Thyroid gland (tissue), 4 donors: ENCODE measurements at places on chromosomes 4 and X. TPM values are rescaled to one million over a fixed set of nuclear protein-coding genes. Genes with fewer than 3 reads are reported as not detected.

DNA sequence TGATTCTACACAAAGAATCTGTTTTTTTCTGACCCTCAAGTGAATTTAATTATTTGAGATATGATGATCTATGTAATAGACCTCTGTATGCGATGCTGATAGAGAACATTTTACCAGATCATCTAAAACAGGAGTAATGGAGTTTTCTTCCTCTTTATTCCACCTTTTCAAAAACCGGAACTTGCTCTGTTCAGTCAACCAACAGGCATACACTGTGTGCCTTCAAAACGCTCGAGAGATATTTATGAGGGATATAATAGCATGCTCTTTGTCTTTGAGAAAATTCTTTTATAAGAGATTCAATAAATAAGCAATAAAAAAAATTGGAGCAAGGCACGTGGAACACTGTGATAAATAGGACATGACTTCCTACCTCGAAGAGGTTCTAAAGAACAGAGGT is 2.0 kb downstream of the NYX start:
- no peak for DNase-seq
- peaks cover 7% of the 10 kb centered on the region for H3K4me1 ChIP-seq
- no peak overlapping the region for H3K27ac ChIP-seq
- no peaks in the 10 kb centered on the region for H3K36me3 ChIP-seq

- no peaks in the 10 kb centered on the region for H3K36me3 ChIP-seq
- no peaks in the 10 kb centered on the region for H3K4me1 ChIP-seq
- H3K27me3 ChIP-seq = no peaks in the 10 kb centered on the region
- DNase-seq = no peak
- H3K4me3 ChIP-seq = no peak overlapping the region
- H3K27ac ChIP-seq = no peak overlapping the region
These were observed 65.8 kb downstream of the SCML2 start for GRCh38 chrX:18288716-18289115.

DNA sequence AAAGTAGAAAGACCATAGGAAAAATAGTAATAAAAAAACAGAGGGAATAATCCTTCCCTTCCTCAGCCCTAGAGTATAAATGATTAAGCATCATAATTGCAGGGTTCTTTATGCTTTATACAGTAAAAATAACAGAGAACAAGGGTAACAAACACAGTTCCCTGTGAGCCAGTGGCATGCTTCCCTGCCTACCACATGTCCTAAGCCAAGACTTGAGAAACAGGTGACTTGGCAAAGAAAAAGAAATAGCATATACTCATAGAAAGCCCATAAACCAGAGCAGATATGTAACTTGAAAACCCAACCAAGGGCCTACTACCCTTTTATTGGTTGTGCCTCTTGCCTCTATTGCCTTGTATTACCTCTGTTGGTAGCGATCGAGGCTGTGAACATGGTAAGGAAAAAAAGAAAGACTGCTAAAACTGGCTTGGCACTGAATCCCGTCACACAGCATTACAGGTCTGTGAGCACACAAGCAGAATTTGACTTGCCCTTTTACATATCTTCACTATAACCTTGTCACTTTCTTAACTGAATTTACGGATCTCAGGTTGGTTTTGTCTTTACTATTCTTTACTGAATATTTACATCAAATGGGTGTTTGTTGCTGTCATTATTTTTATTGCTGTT is 30.9 kb upstream of the MYOZ2 start:
- H3K27me3 ChIP-seq = no peaks in the 10 kb centered on the region
- H3K27ac ChIP-seq = no peak overlapping the region
- no peak for DNase-seq
- H3K4me3 ChIP-seq = no peak overlapping the region
- H3K36me3 ChIP-seq = no peaks in the 10 kb centered on the region
- no peaks in the 10 kb centered on the region for H3K4me1 ChIP-seq

- no peak overlapping the region for H3K4me3 ChIP-seq
- peak; percentile 1 for DNase-seq
- no peaks in the 10 kb centered on the region for H3K4me1 ChIP-seq
- no peak overlapping the region for H3K27ac ChIP-seq
- no peaks in the 10 kb centered on the region for H3K27me3 ChIP-seq
These were observed 106.7 kb downstream of the ARHGAP6 start for GRCh38 chrX:11558972-11559371.

The ADH4 gene
- 1.4 TPM for total RNA-seq

The FAM114A1 gene
- 109 TPM for total RNA-seq

The SH3D19 gene
- total RNA-seq = 104 TPM

The NOCT gene
- total RNA-seq = 11.5 TPM

The CT47B1 gene
- not detected for total RNA-seq

The ZCCHC18 gene
- 0.67 TPM for total RNA-seq

The USP17L5 gene
- not detected for total RNA-seq

The COX7B2 gene
- not detected for total RNA-seq

The ZNF157 gene
- total RNA-seq = 1.2 TPM

The TRIM2 gene
- total RNA-seq = 146 TPM

The CSN1S1 gene
- total RNA-seq = not detected
